ENCODE measurements at places on chromosomes 6 and 20.
A peak's percentile ranks its signal among the peaks of the same experiment; 100 is the strongest.

DNA sequence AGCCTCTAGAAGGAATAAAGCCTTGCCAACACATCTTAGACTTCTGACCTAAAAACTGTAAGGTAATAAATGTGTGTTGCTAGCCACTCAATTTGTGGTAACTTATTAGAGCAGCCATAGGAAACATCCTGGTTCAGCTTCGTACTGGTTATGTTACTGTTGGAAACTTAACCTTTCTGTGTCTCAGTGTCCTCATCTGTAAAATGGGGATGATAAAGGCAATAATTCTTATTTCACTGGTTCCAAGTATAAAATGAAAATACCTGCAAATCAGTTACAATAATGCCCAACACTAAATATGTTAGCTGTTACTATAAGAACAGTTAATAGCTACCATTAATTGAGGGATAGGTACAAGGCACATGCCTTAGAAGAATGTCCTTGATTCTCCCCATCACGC lies 14.3 kb upstream of the RBPJL start:
- no peak for DNase-seq

DNA sequence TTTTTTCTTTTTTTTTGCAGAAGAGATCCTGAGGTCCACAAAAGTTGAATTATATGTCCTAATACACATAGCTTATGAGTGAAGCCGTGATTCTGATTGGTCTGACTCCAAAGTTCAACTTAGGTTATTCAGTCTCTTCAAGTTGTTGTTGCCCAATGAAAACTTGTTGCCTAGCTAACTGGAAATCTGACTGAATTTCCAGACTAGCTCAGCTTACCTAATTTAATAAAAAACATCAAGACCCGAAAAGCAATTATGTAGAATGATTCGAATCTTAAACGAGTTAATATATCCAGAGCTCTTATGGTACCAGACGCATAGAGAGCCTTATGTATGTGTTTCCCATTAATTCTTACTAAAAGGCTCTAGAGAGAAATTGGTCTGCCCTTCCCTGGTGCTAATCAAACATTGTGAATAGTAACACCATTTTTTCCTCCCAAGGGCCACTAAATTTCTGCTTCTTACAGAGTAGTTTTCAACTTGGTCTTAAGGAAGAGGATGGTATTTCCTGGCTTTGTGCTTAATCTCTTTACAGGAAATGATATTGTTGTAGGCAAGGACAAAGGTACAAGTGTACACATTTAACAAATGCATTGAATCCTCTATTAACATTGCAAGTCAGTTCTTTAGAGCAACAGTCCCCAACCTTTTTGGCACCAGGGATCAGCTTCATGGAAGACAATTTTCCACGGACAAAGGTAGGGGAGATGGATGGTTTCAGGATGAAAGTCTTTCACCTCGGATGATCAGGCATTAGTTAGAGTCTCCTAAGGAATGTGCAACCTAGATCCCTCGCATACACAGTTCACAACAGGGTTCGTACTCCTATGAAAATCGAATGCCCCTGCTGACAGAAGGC lies 107.9 kb downstream of the TSHZ2 start:
- DNase-seq: no peak

DNA sequence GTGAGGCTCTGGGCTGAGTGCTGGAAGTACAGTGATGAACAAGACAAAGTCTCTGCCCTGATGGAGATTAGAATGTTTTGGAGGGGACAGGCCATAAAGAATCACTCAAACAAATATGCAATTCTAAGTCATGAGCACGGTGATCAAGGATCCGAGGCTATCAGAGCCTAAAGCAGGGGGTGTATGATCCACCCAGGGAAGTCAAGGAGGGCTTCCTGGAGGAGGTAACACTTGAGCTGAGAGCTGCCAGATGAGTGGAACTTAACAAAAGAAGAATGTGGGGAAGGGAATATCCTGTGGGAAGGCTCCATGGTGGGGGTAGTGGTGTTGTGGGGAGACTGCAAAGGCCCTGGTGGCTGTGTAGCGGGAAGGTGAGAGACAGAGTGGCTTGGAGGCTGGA lies 12.2 kb downstream of the BPIFB4 start:
- DNase-seq: no peak

- DNase-seq: no peak
These were observed 62.0 kb upstream of the HIVEP1 start for GRCh38 chr6:11950109-11950508.

- DNase-seq: no peak
These were observed 198.8 kb upstream of the THEMIS start for GRCh38 chr6:128099571-128100197.

DNA sequence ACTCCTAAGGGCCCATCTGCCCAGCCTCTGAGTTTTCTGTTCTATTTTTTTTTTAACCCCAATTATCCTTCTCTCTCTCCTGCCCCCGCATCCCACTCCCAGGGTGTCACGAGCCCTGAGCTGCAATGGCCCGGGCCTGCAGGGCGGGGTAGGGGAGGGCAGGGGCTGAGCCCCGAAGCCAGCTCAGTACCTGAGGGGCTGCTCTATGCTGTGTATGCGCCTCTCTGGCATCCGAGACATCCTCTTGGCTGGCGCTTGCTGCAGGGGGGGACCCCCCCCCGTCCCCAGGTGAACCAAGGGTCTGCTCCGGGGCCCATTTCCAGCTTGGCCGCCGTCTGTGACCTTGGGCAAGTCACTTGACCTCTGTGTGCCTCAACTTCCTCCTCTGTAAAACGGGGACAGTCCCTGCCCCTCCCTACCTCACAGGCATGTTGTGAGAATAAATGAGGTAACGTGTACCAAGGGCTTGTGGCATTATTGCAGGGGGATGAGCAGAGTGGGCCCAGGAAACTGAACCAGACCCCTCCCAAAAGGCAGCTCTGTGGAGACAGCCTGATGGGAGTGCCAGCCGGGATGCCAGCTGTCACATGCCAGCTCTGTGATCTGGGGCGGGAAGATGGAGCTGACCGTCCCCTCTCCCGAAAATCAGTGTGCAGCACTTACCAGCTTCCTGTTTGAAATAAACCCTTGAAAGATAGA lies 13.0 kb upstream of the MYL9 start:
- DNase-seq: no peak

GRCh38 chr20:51418137-51418529 lies 124.4 kb downstream of the NFATC2 start:
- no peak for DNase-seq

DNA sequence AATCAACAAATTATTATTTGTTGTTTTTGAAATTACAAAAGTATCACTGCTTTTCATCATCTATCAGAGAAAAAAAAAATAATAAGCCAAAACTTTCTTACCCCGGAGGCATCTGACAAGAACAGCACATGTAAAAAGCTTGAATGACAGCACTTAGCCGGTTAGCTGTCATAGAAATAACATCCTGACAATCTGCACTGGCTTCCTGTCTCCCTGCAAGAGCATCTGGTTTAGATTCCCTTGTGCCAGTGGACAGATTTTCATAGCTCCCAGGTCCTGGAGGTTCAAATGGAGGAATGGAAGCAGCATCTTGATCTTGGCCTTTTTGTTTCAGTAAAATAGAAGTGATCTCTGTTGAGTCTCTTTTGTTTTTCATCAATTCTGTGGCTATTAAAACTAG lies 74.8 kb downstream of the HACE1 start:
- DNase-seq: no peak

DNA sequence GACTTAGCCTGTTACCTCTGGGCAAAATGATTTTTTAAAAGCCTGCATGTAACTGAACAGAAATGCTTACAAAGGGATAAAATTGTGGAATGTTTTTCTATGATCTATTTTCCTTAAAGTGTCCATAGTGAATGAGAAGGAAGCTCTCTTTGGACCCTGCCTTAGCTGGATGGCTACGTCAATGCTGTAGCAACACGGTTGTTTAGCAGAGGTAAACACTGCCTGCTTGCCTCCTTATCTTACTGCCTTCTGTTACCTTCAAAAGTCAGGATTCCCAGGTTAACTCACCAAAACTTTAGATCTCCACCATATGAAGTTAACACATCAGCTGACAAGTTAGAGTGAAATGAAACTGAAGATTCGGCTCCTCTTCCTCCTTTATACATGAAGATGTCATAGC lies 402.6 kb downstream of the SAMD5 start:
- DNase-seq: no peak

GRCh38 chr6:134703206-134703605 lies 246.7 kb downstream of the ALDH8A1 start:
- DNase-seq: no peak

- no peak for DNase-seq
These were observed 398.3 kb upstream of the ARID1B start for GRCh38 chr6:156378853-156379252.

GRCh38 chr6:147759093-147759492 lies 250.6 kb downstream of the SAMD5 start:
- DNase-seq: no peak

GRCh38 chr6:52306972-52307870 lies 22.7 kb upstream of the MCM3 start:
- DNase-seq: no peak

- DNase-seq: no peak
These were observed 8.9 kb downstream of the CD164 start for GRCh38 chr6:109373331-109373730.

- DNase-seq: peak; percentile 92
These were observed 9.4 kb upstream of the ARMC12 start for GRCh38 chr6:35727231-35727934.

DNA sequence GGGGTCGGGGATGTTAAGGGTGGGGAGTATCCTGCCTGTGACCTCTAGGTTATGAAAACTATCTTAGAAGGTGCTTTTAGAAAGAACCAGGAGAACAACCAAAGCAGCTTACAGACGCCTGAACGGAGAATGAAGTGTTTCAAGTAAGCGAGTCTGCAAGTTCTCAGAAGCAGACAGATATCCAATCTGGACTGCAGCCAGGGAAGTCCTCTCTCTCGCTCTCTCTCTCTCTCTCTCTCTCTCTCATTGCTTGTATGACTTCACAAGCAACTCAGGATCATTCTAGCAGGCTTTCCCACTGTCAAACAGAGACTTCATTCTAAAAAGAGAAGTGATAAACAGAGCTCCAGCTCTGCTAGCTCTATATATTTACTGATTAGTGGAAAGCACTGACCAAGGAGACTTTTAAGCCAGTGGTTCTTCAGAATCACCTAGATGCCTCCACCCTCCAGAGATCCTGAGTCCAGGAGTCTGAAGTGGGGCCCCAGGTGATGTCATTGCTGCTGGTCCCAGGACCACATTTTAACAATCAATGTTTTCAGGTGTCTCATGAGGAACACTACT lies 6.0 kb downstream of the TCF21 start:
- no peak for DNase-seq

GRCh38 chr20:62129731-62130531 lies 7.7 kb downstream of the LSM14B start:
- DNase-seq: no peak

GRCh38 chr6:38062066-38062465 lies 242.5 kb downstream of the ZFAND3 start:
- no peak for DNase-seq

GRCh38 chr6:75098709-75099108 lies 107.1 kb downstream of the COL12A1 start:
- DNase-seq: peak; percentile 78
